CD4-positive, alpha-beta memory T cell (primary cell): ENCODE measurements at places on chromosomes 2 and 18. TPM values are rescaled to one million over a fixed set of nuclear protein-coding genes. Genes with fewer than 3 reads are reported as not detected.

DNA sequence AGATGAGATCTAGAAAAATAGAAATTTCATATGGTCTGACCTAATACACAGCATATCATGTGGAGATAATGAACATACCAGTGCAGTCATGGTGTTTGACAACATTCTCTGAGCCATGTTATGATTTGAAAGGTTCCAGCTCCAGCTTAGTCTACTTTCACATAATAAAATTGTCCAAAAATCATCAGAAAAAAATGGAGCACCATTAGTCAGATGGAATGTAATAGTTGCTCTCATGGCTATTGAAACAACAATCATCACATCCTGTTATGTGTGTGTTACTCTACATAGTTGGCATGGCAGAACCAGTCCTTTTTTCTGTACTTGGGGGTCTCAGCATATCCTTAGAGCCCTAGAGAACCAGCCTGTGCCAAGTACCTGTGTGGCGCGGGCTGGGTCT, 678.9 kb upstream of the FANCL start:
- no peak for DNase-seq

GRCh38 chr2:22076454-22076853, 952.7 kb downstream of the TDRD15 start:
- no peak for DNase-seq

DNA sequence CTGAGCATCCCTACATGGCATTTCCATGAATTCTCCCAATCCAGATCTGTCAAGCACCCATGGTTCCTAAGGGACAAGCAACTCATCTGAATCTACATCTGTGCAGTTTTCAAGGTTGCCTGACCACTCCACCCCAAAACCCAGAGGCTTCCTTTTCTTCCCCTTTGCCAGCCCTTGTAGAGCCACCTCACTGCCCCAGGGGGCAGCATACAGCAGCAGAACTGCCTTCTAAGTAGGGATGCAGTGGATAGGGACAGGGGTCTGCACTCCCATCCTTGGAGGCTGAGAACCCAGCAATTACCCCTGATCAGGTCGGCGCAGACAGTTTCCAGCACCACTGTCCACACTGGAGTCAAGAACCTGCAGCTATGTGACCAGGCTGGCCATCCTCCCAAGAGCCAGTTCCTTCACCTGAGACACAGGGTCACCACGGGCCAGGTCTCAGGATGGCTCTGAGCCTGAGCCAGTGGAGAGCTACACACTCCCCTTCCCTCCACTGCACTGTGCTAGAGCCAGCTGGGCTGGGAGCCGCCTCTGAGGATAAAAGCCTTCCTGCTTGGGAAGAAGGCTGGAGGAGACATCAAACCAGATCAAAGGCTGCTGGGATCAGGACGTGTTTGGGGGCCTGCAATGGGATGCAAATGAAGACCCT, 283.1 kb downstream of the CELF4 start:
- no peak for DNase-seq

DNA sequence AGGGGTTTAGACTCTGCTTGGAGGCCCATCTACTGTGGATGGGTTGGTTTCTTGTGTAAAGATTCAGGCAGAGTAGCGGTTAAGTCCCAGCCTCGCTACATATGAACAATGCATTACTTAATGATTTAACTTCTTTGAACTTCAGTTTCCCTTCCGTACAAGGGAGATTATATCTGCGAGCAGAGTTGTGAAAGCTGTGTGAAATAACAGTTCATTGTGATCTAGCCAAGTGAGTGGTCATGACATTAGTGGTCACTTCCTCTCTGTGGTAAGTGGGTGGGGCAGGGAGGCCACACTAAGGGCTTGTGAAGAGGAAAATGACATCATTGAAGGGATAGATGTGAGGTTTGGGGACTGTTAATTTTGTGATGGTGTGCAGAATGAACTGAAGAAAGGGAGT, 14.1 kb upstream of the MEX3C start:
- DNase-seq, result peak; percentile 69

DNA sequence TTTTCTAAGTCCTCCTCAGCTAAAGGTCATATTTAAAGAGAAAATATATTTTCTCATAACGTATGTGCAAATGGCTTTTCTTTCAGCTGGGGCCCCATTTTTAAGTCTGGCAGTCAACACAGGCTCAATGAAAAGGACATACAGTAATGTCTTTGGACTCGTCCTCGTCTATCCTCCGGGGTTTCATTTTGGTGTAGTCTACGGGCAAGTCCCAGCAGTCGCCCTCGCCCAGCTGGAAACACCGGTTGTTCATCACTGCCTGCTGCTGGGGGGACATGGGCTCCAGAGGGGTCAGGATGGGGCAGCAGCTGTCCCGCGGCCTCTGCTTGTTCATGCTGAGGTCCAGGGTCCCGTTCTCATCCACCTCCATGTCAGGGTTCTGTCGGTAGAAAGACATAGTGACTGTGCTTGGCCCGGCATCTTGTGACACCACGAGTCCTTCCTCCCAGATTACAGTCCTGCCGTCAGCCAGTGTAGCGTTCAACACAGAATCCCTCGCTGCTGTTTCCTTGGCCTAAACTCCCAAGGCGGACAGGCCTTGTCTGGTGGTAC, 144.9 kb upstream of the PXDN start:
- DNase-seq, result no peak

- DNase-seq, result no peak
Measured at GRCh38 chr2:222844323-222844722, 16.5 kb upstream of the ACSL3 start.

DNA sequence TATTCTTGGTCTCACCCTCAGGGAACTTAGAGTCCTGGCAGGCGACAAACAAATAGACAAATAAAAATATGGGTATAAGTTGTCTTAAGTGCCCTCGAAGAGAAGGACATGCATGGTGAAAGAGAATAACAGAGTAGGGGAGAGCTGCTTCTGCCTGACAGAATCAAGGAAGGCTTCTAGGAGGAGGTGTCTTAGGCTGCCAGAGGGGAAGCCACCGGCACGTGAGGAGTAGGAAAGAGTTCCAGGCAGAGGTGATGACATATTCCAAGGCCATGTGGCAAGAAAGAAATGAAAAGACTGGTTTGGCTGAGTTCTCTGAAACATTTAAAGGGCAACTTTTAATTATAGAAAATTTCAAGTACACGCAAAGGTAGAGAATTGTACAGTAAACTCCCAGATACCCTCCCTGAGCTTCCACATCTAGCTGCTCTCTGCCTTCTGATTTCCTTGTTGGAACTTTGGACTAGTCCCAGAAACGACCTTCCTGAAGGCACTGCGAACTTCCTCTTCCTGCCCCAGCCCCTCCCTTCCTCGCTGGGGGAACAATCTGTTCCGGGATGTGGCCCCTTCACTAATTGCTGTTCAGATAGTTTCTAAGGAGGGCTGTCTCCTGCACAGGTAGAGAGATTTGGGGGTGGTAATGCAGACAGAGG, 91.7 kb downstream of the DYSF start:
- no peak for DNase-seq

Gene ATP6V1C2
- polyA plus RNA-seq, result 0.17 TPM

Gene RAB6C
- polyA plus RNA-seq, result not detected
